ENCODE measurements at places on chromosomes 5 and 9.

GRCh38 chr9:135402048-135402738, 77.4 kb upstream of the PPP1R26 start:
- no peak for DNase-seq

DNA sequence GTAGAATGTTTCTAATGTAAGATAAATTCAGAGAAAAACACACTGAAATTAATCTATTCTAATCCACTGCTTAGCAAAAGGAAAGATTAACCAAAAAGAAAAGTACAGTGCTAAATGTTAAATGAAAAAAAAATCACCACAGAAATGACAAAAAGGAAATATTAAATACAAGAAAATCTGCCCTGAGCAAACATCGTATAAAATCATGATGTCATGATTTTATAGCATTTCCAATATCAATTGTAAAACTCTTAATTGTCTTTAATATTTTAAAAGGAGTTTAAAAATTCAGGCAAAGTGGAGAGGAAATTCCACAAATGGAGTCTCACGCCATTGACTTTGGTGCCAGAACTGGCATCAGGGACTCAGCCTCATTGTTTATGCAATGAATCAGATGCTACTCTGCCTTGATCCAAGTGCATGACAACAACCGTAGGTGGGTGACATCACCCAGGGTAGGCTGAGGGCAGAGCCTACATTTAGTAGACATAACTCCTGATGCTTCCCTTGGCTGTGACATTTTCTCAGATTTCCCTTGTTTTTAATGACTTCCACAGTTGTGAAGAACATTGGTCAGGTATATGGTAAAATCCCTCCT, 696.8 kb downstream of the SEMA5A start:
- DNase-seq: no peak

DNA sequence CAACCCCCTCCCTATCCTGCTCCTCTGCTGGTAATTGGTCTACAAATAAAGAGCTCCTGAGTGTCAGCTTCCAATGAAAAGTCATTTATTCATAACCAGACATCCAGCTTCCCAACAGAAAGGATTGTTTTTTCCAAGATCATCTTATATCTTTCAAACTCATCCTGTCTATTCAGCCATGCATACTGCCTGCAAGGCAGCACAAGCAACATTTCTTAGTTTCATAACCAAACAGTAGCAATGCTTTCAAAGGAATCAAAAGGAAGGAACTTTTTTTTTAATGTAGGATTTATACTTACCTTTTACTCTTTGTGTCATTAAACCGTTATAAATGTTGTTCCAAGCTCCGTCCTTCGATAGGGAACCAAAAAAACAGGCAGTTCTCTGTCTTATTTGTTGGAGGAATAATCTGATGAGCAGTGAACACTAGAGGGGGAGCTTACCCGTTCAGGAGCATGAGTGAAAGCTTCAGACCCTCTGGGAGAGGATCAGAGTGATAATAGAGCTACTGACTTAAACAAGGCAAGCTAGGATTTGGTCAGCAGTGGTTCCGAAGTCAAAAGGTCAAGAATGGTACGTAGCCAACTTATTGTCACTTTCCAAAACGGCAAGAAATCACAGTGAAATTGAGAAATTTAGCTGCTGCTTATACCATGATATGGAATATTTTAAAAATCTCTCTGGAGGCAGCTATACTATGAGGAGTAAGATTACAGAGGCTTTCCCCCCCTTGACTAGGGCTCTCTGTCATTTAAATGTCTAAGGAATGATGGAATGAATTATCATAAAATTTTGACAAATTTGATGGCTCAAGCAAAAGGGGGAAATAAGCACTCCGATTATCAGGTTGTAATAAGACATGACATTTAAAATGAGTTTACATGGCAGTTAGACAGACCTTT, 892.9 kb downstream of the NR2F1-AS1 start:
- DNase-seq: no peak

DNA sequence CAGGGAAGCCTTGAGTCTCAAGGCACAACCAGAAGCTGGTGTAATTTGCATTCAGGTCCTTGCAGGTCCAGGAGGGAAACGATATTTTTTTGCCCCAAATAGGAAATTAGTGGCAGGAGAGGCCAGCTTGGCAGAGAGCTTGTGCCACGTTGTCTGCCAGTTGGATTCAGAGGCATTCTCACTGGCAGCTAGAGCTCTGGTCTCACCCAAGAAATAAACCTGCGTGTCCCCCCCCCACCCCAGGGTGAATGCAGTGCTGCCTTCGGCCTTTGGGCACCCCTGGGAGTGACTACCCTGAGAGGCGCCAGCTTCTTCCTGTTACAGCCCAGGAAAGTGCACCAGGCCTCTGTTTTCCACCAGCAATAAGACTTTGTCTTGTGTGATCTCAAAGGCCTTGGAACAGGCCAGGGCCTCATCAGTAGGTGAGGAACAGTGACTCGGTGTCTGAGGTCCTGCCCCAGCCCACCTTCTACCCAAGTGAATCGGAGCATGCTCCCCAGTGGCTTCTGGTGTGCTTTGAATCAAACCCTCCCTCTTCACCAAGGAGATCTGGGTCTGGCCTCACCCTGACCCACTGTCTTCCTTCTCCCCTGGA, 68.4 kb downstream of the HSPA4 start:
- no peak for DNase-seq

DNA sequence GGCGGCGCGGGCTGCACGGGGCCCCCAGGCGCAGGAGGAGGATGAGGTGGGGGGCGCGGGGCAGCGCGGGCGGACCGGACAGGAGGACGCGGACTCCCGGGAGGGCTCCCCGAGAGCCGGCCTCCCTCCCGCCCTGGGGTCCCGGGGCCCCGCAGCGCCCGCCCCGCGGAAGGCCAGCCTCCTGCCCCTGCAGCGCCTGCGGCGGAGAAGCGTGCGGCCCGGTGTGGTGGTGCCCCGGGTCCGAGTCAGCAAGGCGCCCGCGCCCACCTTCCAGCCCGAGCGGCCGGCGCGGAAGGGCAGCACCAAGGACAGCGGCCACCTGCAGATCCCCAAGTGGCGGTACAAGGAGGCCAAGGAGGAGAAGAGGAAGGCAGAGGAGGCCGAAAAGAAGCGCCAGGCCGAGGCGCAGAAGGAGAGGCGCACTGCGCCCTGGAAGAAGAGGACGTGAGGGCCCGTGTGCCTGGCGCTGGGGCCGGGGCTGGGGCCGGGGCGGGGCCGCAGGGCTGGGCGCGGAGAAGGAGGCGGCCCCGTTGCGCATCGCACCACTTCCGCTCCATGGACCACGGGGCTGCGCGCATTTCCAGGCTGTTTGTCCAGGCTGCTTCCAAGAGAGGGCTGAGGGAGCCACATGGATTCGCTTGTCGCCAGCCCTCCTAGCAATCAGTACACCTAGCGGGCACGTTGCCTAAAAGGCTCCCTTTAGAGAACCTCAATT, 86.0 kb downstream of the ANKRD33B start:
- DNase-seq: no peak

DNA sequence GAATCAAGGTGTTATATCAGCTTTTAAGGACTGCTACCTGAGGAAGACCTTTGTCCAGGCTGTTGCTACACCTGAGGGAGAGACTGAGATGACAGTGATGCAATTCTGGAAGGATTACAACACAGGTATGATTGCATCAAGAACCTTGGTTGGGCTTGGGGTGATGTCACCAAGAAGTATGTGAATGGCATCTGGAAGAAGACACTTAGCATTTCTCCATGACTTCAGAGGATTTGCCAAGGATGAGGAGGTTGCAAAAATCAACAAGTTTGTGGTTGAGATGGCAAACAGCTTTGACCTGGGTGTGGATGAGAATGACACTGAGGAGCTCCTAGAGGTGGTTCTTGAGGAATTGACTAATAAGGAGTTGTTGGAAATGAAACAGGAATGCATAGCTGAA, 67.9 kb upstream of the PANK3 start:
- peak; percentile 8 for DNase-seq

DNA sequence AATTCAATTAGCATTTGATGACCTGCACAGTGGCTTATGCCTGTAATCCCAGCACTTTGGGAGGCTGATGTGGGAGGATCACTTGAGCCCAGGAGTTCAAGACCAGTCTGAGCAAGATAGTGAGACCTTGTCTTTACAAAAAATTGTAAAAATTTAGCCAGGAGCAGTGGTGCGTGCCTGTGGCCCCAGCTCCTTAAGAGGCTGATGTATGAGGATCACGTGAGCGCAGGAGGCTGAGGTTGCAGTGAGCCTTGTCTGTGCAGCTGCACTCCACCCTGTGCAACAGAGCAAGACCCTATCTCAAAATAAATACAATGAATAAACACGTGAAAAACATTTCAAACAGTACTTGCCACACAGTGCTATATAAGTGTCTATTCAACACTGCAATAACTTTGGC, 4.2 kb downstream of the ABCA1 start:
- DNase-seq: no peak

GRCh38 chr9:77909306-77909705, 122.3 kb downstream of the GNAQ start:
- no peak for DNase-seq

Data from inflammatory macrophage treated with lipopolysaccharide for 4 hours (primary cell).